Right lung (tissue), 10 donors: ENCODE measurements at places on chromosomes 1 and 21.

GRCh38 chr1:238099871-238100270, 209.1 kb upstream of the ZP4 start:
- no peak for DNase-seq

DNA sequence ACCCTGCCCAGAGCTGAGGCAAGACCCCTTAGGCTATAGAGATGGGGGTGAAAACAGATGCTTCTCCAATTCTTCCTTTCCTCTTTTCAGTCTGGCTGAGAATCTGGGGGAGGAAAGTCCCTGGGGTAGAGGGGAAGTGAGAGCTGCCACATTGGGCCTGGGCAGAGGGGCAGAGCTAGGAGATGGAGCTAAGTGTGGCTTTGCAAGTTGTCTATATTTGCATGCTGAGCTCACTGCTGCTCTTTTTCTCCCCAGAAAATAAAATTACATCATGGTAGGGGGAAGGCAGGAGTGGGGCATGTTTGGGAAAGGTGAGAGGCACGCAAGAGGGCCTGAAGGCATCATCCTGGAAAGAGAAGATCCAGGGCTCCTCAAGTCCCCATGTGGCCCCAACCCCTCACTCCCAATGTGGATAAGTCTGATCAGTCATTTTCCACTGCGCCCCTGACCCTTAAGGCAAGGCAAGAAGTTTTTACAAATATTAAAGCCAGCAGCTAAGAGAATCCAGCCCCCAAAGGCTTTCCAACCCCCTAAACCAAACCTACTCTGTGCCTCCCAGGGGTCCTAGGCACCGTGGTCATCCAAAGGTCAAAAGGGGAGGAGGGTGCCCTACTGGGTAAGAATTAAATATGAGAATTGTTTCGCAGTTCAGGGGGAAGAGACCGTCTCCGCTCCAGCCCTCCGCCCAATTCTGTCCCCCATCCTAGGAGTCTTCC, 500 bp upstream of the PEA15 start:
- DNase-seq, result no peak

- DNase-seq, result no peak
These were observed 20.5 kb upstream of the CAPZB start for GRCh38 chr1:19505693-19506457.

GRCh38 chr1:197919346-197920066, 2.3 kb downstream of the LHX9 start:
- DNase-seq, result no peak

DNA sequence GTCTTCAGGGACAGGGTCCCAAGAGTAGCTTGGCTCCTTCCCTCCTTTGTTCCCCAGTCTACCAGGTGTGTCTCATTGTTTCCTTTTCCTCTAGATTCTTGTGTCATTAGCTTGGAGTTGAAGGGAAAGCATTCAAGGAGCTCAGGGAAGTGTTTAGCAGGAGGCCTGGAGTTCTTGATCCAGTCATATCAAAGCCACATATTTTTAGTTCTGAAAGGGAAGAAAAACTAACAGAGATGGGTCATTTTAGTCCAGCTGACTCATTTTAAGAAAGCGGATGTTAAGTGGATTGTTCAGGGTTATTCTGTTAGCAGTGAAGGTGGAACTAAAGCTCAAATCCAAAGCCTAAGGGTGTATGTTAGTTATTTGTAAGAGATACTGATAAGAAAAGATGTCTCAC, 721 bp downstream of the C1orf54 start:
- DNase-seq, result no peak

GRCh38 chr1:226575739-226576378, 27.3 kb downstream of the STUM start:
- no peak for DNase-seq
